ENCODE measurements at places on chromosomes 16 and 17.

DNA sequence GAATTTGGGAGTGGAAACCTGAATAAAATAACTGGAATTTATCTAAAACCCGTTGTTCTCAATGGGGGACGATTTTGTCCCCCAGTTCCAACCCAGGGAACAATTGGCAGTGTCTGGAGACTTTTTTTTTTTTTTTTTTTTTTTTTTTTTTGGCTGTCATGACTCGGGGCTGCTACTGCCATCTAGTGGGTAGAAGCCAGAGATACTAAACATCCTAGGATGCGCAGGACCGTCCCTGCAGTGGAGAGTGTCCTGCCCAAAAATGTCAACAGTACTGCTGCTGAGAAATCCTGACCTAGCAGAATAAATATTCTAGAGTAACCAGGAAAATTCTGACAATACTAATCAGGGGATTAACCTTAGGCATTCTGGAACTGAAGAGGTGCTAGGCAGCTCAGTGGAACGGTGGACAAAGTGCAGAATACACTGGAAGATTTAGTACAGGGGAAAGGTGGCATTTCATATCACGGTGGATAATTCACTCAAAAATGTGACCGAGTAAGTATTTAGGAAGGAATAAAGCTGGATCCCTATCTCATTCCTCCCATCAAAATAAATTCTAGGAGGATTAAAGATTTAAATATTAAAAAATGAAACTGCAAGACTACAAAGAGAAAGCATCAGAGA is 107.6 kb downstream of the SPECC1 start:
- DNase-seq: peak; percentile 66

GRCh38 chr16:80337786-80338185 is 203.0 kb upstream of the DYNLRB2 start:
- DNase-seq: no peak

DNA sequence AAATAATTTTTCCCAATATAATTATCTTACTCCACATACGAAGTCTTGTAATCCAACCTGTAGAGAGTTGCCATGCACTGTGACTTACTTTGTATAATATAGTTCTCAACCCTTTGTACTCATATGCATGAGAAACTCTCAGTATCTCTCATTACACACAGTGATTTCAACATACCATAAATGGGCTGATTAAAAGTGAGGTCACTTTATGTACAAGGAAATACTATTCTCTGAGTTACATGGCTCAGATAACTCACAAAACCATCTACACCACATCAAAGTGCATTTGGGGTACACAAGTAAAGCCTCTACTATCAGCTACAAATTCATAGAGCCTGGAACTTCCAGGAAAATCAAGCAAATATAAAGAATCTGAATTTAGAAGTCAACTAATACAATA is 27.9 kb downstream of the SLFN12 start:
- peak; percentile 2 for DNase-seq

DNA sequence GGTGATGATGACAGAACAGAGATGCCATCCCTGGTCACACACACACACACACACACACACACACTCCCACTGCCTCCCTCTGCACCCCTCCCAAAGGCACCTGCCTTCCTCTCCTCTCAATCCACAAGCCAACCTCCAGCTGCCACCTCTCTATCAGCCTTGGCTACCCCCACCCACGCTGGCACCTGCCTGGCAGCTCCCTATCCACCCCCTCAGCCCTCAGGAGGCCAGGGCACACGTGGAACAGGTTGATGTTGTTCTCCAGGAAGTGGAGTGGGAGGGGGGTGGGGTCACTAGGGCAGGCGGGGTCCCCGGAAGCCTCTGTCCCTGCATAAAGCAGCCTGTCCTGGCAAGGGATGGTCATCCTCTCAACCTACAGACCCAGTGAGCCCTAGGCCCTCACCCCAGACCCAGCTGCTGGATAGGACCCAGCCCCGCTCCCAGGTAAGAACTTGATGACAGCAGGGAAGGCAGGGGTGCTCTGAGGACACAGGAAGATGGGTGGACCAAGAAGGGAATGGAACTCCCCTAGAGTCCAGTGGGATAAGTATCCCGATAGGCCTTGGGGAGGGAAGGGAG is at the start of gene GSDMA:
TSS of gene GSDMA (plus strand) at position 363 of the 579 bp plus-strand sequence. CDS start 2,684 bp downstream, outside the sequence.
- no peak for DNase-seq

DNA sequence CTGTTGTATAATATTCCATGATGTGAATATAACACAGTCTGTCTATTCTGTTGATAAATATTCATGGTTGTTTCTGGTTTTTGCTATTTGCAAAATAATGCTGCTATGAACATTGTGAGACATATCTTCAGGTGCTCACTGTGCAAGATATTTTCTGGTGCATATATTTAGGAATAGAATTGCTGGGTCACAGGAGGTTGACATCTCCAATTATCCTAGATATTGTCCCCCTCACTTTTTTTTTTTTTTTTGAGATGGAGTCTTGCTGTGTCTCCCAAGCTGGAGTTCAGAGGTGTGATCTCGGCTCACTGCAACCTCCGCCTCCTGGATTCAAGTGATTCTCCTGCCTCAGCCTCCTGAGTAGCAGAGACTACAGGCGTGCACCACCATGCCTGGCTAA is 14.5 kb upstream of the MYO18A start:
- no peak for DNase-seq

GRCh38 chr16:10408824-10409381 is 23.0 kb downstream of the ATF7IP2 start:
- peak; percentile 38 for DNase-seq

DNA sequence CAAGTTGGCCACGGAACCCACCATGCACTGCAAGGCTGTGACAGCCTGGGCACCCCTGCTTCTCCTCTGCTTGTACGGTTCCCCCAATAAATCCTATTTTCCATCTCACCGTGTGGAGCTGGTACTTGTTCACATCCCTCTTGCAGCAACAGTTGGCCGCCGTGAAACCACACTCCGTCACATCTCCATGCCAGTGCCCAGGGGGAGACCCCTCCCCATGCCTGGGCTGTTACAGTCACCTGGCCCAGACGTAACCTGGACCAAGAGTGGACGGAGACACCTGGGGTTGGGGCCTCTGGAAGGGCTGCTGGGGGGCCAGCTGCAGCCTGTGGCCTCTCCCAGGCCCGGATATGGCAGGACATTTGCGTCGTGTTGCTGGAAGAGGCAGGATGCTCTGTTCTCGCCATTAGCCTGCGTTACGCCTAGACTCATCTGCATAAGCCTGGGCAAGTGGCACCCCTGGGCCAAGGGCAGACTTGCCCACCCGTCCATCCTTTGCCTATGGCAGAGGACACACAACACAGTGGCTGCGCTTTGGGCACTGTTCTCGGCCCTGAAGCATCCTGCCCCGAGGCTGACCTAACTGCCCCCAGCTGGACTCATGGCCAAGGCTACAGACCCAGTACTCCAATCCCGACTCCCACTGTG is 14.2 kb upstream of the KREMEN2 start:
- DNase-seq: no peak

GRCh38 chr17:75390982-75391381 is 14.5 kb downstream of the GRB2 start:
- peak; percentile 12 for DNase-seq

DNA sequence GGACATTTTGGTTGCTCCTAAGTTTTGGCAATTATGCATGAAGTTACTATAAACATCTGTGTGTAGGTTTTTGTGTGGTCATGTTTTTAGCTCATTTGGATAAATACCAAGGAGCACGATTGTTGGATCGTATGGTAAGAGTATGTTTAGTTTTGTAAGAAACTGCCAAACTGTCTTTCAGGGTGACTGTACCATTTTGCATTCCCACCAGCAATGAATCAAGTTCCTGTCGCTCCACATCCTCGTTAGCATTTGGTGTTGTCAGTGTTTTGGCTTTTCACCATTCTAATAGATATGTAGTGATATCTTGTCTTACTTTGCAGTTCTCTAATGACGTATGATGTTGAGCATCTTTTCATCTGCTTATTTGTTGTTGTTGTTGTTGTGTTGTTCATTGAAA is 20.2 kb downstream of the TENT4B start:
- no peak for DNase-seq

- DNase-seq: no peak
Measured at GRCh38 chr16:9596788-9597187, 505.3 kb downstream of the HAPSTR1 start.

DNA sequence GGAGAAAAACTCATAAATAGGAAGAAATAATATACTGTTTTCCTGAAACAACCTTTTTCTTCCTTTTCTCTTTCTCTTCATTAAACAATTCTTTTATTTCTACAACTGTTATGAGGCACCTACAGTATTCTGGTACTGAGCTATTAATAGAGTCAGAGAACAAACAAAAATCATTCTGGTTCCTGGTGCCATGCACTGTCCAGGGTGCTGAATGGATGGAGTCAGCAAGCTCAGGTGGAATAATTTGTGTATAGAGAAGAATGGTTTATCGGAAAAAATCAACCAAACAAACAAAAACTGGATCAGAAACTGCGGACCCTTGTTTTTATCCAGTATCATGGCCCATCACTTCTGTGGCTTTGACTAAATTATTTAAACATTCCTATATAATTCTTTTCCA is 430.3 kb upstream of the GOT2 start:
- DNase-seq: peak; percentile 6

DNA sequence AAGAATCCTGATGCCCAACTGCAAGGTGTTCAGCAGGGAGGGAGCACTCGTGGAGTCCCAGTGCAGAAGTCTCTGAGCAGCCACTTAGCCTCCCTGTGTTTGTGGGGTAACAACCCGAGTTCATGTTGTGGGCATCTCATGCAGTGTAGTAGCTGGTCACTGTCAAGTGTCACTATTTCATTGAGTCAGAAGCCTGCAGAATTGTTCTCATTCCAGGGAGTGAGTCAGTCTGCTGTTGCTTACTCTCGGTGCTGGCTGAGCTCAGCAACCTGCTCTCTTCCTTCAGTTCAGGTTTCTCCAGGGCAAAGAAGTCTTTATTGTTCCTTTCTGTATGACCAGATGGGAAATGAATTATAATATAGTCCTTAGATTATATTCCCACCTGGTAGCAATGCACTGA is 24.1 kb downstream of the HMOX2 start:
- DNase-seq: peak; percentile 85

DNA sequence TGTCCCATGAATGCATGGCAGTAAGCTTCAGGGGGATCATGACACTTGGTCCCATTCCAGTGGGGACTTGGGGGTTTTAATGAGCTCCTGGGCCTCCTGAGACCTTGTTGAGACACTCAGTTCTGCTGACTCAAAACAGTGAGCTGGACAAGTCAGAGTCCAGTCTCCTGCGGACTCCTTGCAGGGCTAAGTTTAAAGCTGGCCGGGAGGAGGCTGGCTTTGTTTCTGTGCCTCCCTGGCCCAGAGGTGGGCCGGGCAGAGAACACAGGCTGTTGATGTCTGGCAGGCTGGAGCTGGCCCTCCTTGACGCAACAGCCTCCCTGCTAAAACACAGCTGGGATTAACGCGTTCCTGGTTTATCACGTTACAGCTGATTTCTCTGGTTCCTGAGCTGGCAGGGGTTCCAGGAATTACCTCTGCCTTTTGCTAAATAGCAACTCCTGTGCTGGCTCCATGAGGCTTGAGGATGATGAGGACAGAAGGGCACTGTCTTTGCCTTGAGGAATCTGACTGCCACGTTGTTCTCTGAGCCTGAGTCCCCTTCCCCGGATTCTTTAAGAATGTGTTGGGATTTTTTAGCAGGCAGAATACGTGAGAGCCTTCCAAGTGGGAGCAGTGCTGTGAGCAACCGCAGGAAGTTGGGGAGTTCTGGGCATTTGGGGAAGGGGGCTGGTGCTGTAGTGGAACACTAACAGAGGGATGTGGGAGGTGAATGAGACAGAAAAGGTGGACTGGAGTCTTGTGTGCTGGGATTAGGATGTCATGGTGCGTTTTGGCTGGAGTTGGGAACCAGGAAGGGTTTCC is 2.0 kb downstream of the GPT2 start:
- peak; percentile 65 for DNase-seq

GRCh38 chr16:83338941-83339340 is 468.8 kb upstream of the HSBP1 start:
- peak; percentile 41 for DNase-seq

Data from choroid plexus epithelial cell (primary cell).